Right kidney (tissue), 9 donors: ENCODE measurements at places on chromosomes 16 and 17.

DNA sequence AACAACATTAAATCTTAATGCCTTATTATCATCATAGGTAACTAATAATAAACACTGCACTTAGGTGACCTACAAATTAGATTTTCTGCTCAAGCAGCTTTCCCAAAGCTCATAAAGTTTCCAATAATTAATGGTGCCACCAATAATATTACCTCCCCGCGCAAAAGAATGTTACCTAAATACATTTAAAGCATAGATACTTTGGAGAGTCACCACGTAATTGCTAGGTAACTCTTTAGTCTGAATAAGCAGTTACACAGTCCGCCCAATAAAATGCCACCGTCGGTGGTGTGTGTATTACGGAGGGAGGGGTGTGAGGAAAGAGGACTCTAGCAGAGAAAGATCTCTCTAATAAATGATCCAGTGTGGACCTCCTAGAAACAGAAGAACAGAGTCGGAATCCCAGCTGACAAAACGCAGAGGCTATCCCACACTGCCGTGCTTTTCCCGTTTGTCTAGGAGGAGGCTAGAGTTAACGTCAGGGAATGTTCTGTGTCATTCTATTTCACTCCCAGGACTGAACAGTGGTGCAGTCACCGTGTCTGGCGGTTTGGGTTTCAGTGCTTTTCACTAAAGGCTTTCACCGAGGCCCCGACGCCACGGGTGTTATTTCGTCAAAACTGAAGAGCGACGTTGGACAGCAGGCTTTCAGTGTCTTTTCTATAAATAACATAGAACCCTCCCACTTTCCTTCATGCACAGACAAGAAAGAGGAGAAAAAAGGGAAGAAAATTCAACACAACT is 630 bp downstream of the RNFT1 start:
- no peak for DNase-seq

GRCh38 chr17:77510133-77510796 is 369.5 kb downstream of the SEC14L1 start:
- DNase-seq: no peak

- no peak for DNase-seq
These were observed 1.4 kb downstream of the THUMPD1 start for GRCh38 chr16:20740007-20740883.

- DNase-seq: peak; percentile 77
These were observed 707 bp downstream of the NUFIP2 start for GRCh38 chr17:29292992-29293889.

DNA sequence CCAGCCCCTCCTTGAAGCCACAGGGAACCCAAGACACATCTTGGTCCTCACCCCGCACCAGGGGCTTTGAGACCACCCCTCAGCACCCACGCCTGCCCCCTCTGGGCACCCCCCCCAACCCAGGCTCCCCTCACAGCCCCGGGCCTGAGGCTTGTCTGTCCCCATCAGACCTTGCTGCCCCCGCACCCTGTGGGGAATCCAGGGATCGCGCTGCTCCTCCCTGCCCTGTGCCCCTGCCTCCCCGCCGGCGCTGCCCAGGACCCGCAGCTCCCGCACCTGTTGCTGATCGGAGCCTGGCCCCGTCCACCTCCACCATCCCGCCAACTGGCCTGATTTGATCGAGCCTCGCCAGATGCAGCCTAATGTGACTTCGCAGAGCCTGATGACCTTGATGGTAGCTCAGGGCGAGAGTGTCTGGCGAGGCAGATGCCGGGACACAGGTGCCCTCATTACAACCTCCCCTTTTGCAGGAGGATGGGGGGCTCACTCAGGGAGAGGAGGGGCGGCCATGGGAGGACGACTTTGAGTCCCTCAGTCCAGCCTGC is 29.0 kb downstream of the SLC25A10 start:
- no peak for DNase-seq

DNA sequence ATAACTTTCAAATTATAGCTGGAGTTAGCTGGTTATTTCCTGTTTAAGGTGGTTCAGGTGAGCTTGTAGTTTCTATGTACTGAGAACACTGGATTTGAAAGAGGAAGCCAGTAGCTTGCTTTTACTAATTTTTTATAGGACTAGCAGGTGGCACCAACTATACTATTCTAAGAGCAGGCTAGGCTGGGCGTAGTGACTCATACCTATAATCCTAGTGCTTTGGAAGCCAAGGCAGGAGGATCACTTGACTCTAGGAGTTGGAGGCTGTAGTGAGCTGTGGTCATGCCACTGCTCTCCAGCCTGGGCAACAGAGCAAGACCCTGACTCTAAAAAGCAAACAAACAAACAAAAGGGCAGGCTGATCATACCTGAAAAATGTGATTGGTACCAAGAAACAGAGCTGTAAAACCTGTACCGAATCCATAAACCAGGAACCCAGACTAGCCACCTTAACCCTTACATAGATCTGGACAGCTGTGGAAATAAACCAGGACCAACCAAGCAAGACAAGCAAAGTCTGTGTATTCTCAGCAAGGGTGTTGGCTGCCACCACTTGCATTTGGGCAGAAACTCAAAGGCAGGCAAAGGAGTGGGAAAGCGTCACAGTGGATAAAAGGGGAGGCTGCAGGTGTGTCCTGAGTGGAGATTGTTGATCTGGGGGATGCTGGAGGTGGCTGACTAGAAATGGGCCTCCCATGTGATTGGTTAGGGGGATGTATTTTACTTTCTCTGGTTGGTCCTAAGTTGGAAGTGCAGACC is 36.3 kb downstream of the SLC47A1 start:
- DNase-seq: no peak

GRCh38 chr17:57356719-57357391 is 100.5 kb downstream of the MSI2 start:
- no peak for DNase-seq

DNA sequence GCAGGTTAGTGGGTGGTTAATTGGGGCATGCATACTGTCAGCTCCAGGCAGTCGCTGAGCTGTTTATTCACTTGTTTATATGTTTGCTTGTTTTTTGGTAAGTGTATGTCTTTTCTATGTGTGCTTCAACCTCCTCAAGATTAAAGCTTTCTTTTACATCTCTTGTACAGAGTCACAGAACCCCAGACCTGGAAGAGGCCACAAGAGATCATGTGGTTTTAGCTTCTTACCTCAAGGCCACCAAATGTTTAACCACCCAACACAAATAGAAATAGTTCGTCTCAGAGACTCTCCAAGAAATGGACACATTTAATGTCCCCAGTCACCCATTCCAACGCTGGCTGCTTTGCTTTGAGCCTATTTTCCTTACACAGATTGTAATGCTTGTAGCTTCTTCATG is 11.8 kb upstream of the TMEM98 start:
- DNase-seq: no peak

- no peak for DNase-seq
These were observed 31.2 kb downstream of the CDK5R1 start for GRCh38 chr17:32517982-32518381.

DNA sequence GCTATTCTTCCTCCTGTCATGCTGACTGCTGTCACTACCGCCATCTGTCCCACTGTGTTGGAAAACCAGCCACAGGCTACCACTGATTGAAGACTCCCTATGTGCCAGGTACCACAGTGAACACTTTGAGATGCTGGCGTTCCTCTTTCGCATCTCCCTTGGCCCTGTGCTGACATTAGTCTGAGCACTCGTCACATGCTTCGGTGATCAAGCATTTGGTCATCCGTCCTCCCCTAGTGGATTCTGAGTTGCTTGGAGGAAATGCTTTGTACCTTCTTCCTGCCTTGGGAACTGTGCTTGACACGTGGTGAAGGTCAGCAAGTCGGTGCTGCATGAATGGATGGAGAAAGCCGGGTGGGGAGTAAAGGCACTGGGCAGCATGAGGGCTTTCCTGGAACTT is 260.1 kb downstream of the SNX29 start:
- DNase-seq: no peak

GRCh38 chr16:22023505-22023904 is 15.6 kb downstream of the MOSMO start:
- no peak for DNase-seq

DNA sequence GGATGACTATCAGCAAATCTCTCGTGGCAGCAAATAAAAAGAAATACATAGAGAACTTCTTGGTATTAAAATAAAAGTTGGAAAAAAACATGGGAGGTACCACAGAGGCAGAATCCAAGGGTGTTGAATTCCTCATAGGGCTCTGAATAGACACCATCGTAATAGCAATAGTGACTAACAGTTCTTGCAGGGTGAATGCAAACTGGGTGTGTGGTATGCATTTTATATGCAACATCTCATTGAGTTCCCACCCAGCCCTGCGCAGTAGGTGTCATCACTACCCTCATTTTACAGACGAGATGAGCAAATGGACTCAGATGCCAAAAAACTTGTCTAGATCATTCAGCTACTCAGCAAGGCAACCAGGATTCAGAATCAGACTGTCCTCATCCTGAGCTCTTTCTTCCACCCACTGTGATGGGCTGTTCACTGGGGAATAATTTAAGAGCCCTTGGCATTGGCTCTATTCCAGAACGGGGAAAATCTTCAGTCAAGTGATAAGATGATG is 354.6 kb upstream of the CDH11 start:
- DNase-seq: no peak

- no peak for DNase-seq
These were observed 217.2 kb downstream of the SNX29 start for GRCh38 chr16:12193692-12194091.

GRCh38 chr17:8991514-8992285 is 26.2 kb upstream of the PIK3R5 start:
- DNase-seq: peak; percentile 20

- no peak for DNase-seq
These were observed 11.2 kb downstream of the PIK3R5 start for GRCh38 chr17:8954339-8954738.

- DNase-seq: no peak
These were observed 1.7 kb upstream of the PRKCB start for GRCh38 chr16:23833960-23834685.

DNA sequence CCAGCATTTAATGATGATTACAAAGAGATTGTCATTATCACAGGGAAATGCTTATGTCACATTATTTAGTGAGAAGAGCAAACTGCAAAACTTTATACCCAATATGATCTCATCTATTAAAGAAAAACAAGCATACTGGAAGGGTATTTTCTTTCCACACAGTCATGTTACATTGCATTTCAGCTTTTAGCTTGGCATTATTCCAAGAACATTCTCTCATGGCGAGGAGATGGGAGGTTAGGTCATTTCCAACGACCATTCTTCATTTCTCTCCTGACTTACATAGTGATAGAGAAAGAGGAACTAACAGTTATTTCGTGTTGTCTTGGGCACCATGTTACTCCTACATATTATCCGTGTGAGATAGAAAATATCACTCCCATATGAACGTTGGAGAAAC is 309.4 kb upstream of the XYLT1 start:
- no peak for DNase-seq

- DNase-seq: no peak
These were observed 11.5 kb downstream of the TRIM25 start for GRCh38 chr17:56902348-56902747.

- peak; percentile 46 for DNase-seq
These were observed 40.1 kb downstream of the NOS2 start for GRCh38 chr17:27760069-27760885.

- no peak for DNase-seq
These were observed 794 bp downstream of the ANKS3 start for GRCh38 chr16:4733211-4733742.

DNA sequence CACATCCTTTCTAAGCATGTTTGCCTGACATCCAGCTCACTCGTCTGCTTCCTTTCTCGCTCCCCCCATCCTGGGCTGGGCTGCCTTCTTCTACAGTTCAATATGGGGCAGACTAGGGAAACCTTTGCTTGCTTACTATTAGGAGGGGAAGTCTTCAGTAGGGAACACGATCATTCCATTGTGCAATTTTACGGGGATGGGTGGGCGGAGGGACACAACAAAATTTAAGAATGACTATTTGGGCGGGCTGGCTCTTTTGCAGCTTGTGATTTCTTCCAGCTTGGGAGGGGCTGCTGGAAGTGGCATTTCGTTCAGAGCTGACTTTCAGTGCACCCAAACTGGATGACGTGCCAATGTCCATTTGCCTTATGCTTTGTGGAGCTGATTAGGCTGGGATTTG is 25.4 kb downstream of the PCTP start:
- no peak for DNase-seq

DNA sequence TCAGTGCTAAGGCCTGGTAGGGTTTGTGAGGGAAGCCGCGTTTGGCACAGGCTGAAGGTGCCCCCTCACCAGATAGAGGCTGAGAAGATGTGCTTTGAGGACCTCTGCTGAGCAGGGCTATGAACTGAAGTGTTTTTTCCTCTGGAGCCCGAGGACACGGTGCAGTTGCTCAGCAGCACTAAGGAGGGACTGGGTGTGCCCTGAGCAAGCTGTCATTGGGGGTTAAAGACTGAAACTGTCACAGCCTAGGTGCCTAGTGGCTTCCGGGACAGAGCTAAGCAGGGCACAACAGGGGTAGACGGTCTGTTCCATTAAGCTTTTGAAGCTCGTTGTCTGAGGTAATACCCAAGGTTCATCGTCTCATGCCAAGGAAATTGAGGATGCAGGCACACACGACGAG is 24.8 kb upstream of the ASGR2 start:
- DNase-seq: no peak

- no peak for DNase-seq
These were observed 9.8 kb upstream of the TMEM92 start for GRCh38 chr17:50264263-50265113.

DNA sequence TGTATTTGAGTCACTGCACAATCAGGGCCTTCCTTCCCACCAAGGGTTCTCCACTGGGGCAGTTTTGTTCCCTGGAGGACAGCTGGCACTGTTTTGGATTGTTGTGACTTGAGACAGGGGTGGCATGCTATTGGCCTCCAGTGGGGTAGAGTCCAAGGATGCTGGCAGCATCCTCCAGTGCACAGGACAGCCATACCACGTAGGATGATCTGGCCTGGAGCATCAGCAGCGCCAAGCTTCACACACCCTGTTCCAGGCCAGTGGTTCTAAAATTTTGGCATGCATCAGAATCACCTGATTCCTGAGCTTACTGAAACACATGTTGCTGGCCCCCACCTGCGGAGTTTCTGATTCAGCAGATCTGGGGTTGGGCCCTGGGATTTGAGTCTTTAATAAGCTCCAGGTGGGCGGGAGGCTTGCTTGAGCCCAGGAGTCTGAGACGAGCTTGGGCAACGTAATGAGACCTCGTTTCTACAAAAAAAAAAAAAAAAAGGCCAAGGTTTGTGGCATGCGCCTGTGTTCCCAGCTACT is 83.2 kb downstream of the MGAT5B start:
- DNase-seq: no peak

- DNase-seq: peak; percentile 36
These were observed 28.4 kb upstream of the ZFHX3 start for GRCh38 chr16:73076324-73076810.

- DNase-seq: no peak
These were observed 21.6 kb upstream of the SMPD3 start for GRCh38 chr16:68469796-68470460.

DNA sequence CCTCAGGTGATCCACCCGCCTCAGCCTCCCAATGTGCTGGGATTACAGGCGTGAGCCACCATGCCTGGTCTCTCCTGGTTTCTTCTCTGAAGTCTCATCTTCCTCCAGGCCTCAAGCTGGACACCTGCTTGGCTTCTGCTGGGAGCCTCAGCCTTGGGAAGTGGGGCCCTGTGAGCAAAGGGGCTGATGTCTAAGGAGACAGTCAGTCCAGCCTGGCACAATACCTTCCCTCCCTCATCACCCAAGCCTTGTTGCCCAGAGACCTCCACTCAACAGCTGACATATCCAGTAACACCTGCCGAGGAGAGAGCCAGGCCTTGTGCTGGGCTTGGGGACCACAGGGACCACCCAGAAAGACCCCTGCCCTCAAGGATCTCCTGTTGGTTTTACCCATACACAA is 251.6 kb downstream of the GSG1L start:
- no peak for DNase-seq

GRCh38 chr16:16101585-16101984 is 121.7 kb downstream of the ABCC6 start:
- no peak for DNase-seq
